Stimulated activated CD4-positive, alpha-beta T cell treated with anti-CD3 and anti-CD28 coated beads, Interleukin-15, amount 100 ng/mL, for 48 hours (primary cell): ENCODE measurements at places on chromosomes 11 and 22.
A peak's percentile ranks its signal among the peaks of the same experiment; 100 is the strongest.

GRCh38 chr11:70341881-70342429 is 56.4 kb upstream of the CTTN start:
- DNase-seq = no peak

- no peak for DNase-seq
These were observed 96.6 kb downstream of the FDX1 start for GRCh38 chr11:110526323-110526722.

GRCh38 chr11:11155962-11156815 is 196.9 kb downstream of the CSNK2A3 start:
- peak; percentile 27 for DNase-seq

GRCh38 chr11:76792505-76793264 is 9.5 kb downstream of the TSKU start:
- no peak for DNase-seq

DNA sequence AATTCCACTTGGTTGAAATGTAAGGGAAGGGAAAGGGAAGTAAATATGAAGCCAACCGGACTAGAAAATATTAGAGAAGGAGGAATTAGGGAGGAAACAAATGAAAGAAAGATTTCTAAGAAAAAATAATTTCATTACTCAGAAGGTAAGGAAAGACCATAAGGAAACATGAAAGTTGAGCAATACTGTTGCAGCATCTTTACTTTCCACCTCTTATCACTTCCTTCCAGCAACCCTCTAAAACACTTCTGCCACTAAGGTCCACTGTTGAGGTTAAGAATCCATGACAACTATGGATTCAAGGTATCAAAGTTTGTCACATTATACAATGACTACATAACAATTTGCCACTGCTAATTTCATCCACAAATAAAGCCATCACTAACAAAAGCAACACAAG is 308.6 kb downstream of the DLG2 start:
- no peak for DNase-seq

DNA sequence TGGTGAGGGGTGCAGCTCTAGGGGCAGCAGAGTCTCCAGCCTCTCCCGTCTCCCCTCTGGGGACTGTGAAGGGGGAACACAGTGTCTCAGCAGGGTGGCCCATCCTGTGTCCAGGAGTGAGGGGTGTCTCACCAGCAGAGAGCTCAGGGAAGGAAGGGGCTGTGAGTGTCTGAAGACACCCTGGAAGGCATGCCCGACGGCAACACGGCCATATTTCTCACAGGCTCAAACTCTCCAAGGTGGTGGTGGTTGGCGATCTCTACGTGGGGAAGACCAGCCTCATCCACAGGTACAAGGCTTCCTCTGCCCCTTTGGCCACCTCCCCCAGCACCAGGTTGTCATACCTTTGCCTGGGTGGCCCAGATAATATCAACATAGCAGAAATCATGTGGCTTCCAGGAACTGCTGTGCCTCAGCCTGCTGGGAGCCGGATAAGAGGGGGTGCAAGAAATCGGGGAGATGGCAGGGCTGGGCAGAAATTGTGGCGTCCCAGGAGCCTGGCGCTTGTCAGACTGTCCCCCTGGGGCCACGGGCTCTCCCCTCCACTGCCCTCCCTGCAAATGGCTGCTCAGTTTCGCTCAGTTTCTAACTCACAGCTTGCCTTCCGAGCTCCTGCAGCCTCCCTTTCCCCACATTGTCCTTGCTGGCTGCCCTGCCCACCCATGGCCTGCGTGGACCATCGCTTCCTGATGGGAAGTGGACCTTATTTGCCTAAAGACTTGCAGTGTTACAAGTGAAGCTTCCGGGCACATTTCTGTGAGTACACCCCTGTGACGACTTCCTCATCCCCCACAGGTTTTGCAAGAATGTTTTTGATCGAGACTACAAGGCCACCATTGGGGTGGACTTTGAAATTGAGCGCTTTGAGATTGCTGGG is 7.2 kb downstream of the RAB36 start:
- no peak for DNase-seq

GRCh38 chr11:41494716-41495115 is 35.3 kb upstream of the LRRC4C start:
- no peak for DNase-seq

DNA sequence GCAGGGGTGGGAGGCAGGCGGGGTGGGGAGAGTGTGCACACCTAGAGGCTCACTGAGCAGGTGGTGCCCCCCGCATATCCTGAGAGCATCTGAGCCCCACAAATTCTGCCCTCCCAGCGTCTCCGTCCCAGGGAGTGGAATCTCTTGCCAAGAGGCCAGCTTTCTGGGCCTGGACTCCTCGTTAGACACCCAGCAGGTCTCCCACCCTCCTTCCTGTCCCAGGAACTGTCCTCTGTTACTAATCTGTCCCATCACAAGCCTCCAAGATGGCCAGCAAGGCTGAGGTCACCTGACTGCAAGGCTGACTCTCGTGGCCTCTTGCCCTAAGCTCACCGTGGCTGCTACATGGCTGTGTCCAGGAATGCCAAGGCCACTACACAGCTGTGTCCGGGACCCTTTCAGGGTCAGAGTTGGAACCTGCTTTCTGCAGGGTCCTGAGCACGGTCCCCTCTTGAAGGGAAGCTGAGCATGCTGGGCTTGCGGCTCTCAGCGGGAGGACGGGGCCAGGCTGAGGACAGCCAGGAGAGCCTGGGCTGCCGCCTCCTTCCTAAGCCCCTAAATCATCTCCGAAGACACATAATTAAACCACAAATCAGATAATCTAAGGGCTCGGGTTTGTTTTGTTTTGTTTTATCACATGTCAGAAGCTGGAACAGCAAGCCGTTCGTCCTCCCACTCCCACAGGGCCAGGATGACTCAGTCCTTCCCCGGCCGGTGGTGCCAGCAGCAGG is 1327.3 kb downstream of the TBC1D22A start:
- DNase-seq = no peak

DNA sequence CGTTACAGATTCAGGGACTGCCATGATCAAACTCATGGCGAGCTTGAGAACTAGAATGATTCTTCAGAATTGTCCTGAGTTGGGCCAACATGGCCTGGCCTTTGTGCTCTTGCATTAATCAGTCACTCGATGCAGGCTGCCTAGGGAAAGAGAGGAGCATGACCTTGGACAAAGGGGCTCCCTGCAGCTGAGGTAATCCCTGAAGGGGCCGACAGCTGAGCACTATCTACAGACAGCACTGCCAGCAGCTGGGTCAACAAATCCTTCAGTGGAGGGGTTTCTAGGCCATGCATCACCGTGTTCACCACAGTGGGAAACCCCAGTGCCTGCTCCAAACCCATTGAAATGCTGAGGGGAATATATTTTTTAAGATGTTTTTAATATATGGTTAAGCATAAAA is 159.5 kb upstream of the POU2AF2 start:
- DNase-seq = no peak

- no peak for DNase-seq
These were observed 37.7 kb downstream of the TCIRG1 start for GRCh38 chr11:68076371-68077042.

GRCh38 chr11:19389787-19390303 is 149.1 kb upstream of the E2F8 start:
- DNase-seq = no peak

DNA sequence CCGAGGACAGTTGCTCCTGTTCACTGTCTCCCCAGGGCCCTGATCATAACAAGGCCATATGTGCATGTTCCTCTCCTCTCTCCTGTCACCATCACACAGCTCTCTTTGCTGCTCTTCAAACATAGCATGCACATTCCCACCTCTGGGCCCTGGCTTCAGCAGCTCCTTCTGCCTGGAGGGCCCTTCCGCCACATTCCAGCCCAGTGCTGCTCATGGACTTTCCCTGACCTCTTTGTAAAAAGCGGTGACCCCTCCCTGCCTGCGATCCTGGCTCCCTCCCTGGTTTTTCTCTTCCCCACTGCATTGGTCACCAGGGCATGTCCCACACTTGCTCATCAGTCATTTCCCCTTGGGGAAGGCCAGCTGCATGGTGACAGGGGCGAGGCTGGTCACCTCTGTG is 98.2 kb downstream of the MYO18B start:
- no peak for DNase-seq

DNA sequence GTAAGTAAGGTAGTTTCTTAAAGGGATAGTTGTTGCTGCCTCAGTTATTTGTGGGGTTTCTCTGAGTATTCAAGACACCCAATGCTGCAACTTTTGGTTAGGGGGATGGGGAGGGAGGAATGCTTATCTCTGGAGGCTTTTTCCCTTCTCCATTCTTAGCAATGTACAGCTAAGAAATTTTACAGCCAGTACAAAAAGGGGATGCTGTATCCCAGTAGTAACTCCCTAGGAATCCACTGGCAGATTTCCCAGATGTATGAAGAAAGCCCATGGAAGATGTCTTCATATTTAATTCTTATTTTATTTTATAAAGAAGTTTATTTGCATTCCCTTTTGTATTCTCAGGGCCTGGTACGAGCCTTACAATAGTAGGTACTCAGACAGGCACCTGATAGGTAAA is 154.8 kb downstream of the ENTHD1 start:
- no peak for DNase-seq

DNA sequence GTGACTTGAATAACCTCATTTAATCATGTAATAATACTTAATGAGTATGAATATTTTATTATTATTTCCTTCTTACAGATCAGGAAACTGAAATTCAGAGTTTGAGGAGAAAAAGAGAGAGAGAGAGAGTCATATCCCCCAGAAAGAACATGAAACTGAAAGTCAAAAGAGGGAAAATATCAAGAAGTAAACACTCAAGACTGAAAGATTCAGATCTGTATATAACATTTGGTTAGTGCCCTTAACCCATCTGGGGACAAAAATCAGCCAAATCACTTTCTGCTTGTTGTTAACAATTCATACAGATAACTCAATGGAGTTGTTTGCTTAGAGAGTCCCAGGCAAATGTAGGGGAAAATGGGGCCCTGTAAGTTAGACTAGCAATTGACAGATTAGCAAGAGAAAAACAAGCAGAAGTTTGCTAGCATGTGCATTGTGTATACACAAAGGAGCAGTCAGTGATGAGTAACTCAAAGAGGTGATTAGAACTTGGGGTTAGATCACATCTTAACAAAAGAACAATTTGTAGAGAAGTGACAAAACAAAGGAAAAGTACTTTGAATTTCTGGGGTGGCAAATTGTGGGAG is 25.9 kb upstream of the MMP13 start:
- DNase-seq = no peak

DNA sequence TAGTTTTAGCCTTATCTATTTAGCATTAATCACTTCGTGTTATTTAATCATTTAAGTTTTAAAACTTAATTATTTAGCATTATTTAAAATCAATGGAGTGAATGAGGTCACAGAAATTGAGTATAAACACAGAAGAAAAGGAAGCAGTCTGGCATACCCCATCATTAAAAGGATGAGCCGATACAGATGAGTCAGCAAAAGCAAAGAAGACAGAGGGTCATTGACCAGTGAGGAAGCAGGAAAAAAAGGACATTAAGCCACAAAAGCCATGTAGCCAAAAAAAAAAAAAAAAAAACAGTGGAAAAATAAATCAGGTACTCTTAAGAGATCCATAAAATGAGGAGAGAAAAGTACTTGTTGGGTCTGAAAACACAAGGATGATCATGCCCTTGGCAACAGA is 71.5 kb downstream of the TYR start:
- no peak for DNase-seq

DNA sequence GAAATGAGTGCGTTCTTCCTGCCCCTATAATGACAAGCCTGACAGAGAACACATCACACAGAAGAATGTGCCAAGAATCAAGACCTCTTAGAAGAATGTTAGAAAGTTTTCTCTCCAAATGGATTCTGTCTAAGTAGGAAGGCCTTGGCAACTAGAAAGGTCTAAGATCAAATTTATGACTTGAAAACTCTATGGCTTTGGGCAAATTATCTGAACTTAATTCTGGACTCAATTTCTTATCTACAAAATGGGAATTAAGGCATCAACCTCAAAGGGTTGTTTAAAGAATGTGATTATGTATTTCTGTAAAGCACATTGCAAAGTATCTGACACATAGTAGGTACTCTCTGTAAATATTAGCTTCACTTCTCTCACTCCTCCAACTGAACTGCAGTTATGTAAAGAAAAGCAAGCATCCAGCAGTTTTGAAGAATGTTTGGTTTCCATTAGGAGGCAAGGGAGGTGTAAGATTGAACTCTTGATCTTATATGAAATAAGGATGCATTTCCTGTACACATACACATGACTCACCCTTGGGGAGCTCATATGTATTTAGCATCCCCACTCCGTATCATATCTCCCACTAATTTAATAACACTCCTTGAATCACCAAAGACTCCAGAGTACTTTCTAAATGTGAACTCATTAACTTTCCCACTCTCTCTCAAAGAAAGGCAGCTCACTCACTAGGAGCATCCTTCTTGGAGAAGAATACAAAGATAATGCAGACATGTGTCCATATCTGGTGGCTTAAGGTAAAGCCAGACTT is 77.6 kb downstream of the ETS1 start:
- DNase-seq = no peak

DNA sequence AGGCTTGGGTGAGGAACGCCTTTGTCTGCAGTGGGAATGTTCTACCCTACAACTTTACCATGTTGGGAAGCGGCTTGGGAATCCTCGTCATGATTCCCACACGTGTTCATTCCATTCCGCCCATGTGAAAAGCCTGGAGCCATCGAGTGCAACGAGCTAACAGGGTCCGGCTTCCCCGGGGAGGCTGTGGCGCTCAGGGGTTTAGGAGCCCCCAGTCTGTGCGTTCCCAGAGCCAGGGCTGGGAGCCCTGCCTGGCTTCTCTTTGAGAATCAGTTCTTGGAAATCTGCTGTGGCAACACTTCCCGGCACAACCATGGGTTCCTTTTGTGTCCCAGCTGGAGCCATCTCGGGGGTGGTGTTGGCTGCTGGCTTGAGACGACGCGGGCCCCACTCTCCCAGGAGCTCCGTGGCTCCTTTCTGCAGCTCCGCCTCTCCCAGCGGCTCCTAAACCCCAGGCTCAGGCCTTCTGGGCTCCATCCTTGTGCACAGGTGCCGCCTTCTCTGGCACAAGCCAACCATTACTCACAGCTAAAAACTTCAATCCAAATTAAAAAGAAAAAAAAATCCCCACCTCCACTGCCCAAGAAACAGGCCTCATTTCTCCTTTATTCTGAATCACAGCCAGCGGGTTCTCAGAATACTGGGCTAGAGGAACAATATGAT is 18.7 kb upstream of the PPFIA1 start:
- no peak for DNase-seq

GRCh38 chr22:37860796-37861421 is 11.7 kb downstream of the EIF3L start:
- no peak for DNase-seq

- DNase-seq = no peak
These were observed 18.0 kb upstream of the TMEM218 start for GRCh38 chr11:125129316-125129993.

- no peak for DNase-seq
These were observed 109.3 kb downstream of the ARL14EP start for GRCh38 chr11:30432178-30432577.

DNA sequence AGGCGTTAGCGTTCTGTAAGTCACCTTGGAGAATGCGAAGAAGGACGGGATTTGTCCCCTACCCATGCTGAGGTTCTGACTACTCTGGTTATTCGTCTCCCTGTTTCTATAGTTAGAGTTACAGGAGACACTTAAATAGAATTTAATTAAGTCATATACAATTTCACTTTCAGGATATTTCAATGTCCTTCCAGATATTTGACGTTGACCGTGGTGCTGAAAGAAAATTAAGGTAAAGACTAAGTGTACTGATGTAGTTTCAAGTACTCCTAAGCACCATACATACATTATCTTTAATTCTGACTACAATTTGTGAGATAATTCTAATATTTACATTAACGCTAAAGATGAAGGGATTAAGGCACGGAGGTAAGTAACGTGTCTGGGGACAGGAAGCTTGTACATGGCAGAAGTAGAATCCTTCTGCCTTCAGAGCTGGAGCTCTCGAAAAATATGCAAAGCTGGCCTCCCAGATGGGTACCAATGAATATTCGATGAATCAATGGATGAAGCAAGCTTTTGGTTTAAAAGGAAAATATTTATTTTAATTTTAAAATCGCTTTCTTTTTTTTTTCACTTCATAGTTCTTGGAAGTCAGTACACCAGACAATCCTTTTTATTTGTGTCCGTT is 539 bp upstream of the SLC36A4 start:
- DNase-seq = no peak
